ENCODE measurements at places on chromosomes 16 and 17.

DNA sequence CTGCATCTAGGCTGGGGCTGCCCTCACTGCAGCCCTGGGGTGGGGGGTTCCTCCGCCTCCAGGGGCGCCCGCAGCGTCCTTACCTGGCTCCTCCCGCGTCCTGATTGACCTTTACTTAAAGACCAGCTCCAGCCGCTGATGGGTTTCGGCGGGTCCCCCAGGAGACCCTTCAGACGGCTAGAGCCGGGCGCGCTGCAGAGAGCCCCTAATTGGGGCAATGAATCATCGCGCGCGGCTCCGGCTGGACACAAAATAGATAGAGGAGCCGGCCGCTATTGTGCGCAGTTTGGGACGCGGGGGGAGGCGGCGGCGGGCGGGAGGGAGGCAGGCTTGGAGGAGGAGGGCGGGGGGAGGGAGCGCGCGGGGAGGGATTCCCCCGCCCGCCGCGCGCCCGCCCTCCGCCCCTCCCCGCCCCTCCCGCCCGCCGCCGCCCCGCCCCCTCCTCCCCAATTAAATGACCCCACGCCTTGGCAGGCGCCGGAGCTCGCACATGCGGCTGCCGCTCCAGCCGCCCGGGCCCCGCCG is 56.5 kb upstream of the CIBAR2 start:
- DNase-seq: no peak

DNA sequence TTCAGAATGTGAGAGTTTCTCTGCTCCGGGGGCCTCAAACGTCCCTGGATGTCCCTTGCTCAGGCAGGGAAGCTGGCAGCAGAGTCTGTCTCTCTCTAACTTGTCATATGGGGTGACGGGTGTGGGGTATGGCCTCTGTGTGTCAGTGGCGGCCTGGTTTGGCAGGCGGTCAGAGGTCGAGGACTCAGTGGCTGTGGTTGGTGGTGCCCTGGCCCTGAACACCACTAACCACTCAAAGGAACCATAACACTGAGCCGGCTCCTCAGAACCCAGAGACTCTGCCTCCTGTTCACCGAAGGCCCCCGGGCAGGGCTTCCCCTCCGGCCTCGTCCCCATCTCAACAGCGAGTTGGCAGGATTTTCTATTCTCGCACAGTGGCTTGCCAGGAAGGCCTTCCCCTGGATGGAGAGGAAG is 677 bp downstream of the P2RX1 start:
- no peak for DNase-seq

GRCh38 chr16:6375465-6376075 is 957.1 kb upstream of the RBFOX1 start:
- no peak for DNase-seq

- DNase-seq: no peak
Measured at GRCh38 chr16:19843371-19843770, 41.3 kb downstream of the GPRC5B start.

GRCh38 chr17:17156107-17156506 is 50.0 kb downstream of the PLD6 start:
- DNase-seq: no peak

GRCh38 chr16:85180827-85181738 is 68.8 kb upstream of the CIBAR2 start:
- DNase-seq: no peak

DNA sequence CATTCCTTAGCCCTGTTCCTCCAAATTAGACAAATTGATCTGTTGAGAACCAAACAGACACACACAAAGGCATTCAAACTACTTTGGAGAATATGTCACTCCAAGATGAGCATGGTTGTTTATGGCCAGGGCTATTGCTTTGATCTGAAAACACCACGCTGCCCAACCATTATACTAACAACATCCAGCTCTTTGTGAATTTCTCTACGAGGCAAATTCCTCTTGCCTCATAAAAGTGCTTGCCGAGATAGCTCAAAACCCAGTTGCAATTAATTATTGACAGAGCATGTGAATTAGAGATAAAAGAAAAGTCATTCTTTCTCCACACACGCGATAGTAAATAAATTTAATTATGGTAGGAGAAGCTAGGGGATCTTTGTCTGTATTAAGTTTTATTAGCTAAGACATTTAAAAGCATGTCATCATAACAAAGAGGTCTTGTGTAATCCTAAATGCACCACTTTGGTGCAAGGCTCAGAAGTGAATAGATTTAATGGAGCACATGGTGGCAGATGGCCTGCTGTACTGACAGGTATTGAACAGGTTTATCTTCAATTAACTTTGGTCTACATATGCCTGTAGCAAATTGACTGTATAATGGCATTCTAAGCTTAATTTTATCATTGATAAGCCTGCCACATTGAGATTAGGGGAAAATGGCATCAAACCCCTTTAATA is 441.8 kb downstream of the HS3ST4 start:
- no peak for DNase-seq

GRCh38 chr17:7775051-7775450 is 57.5 kb downstream of the DNAH2 start:
- DNase-seq: no peak

DNA sequence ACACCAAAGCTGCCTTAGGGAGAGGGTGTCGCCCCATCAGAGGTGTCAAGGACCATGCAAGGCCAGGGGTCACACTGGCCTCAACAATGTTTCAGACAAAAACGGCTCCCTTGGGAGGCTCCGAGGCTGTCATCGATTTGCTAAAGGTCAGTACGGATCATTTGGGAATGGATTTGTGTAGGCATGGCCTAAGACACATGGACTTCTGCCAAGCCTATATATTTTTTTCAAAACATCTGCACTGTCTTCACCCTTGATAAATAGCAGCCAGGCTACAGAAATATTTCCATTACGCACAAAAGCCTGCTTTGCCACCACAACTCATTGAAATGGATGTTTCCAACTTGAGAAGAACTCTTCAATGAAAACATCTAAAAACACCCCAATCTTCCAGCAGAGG is 10.3 kb downstream of the CUEDC1 start:
- no peak for DNase-seq

DNA sequence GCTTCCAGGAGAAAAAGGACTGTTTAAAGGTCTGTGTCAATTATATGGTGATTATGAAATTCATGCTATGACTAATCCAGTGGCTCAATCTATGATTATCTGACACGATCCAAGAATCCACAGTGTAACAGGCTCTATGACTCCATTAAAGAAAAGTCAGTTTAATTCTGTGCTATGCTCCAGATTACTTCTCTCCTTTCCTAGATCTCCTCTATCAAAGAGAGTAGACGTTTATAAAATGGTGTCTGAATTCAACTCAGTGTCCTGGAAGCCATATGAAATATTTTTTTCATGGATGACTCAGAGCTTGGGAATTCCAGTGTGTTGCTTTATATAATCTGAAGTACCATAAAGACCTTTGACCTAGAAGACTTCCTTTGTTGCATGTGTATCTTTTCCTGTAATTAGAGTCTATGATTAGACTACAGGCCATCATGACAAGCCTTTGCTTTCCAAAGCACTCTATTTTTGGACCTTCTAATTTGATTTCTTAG is 27.0 kb upstream of the NF1 start:
- no peak for DNase-seq

DNA sequence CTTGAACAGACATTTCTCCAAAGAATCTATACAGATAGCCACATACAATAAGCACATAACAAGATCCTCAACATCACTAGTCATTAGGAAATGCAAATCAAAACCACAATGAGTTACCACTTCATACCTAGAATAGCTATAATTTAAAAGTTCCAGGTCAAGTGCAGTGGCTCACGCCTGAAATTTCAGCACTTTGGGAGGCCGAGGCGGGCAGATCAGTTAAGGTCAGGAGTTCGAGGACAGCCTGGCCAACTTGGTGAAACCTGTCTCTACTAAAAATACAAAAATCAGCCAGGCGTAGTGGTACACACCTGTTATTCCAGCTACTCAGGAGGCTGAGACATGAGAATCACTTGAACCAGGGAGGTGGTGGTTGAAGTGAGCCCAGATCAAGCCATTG is 19.9 kb downstream of the RANBP10 start:
- no peak for DNase-seq

DNA sequence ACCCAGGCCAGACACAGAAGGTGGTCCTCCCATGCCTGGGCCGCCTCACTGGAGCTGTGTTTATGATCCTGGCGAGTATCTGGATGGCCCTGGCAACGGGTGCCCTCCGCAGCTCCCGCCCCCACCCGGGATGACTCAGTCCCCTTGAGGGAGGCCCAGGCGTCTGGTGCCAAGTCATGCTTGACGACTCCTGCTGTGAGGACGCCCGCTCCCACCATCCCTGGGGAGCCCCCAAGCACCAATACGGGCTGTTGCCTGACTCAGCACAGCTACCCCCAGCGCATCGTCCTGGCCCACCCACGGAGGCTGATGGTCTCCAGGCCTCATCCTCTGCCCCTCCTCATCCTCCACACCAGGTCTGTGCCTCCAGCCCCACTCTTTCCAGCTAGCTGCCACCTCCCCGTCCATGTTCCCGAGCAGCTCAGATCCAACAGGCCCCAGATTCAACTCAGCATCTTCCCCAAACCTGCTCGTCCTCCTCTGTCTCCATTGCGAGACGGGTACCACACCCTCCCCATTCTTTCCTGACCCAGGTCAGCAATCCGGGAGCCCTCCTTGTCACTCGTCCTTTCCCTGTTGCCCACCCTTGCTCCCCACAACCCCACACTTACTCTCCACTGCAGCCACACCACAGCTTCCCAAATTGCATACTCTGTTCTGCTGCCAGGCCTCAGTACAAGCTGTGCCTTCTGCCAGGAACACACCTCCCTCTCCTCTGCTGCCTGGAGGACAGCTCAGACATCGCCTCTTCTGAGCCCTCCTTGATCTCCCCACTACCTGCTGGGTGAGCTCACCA is 2.6 kb downstream of the CAMKK1 start:
- peak; percentile 18 for DNase-seq

- DNase-seq: peak; percentile 77
Measured at GRCh38 chr17:61410141-61411010, 10.7 kb downstream of the TBX2 start.

- no peak for DNase-seq
Measured at GRCh38 chr17:77320485-77321256, 179.9 kb downstream of the SEC14L1 start.

DNA sequence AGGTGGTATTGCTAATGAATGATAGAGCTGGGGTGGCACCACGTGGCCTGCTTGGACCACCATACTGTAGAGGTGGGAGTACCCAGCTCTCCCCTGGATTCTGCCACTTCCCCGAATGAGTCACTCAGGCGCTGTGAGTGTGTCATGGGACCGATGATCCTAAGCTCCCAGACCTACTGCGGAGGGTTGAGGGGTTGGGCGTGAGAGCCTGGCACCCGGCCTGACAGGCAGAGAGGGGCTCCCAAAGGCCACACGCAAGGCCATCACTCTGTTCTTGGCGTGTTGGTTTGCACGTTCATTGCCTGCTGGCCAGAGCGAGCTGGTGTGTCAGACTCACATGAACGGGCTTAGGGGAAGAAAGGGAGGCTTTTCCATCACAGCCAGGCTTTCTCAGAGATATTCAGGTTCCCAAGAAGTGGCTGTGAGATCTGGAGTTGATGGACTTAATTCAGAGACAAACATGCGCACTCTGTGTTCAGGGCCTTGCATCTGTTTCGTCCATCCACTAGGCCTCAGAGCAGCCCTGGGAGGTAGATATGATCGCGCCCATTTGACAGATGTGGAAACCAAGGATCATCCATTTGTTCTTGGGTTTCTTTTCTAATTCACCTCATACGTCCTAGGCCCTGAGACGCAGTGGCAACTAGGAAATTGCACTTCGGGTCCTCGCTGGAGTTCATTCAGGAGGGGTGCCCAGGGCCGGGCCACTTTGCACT is 41.4 kb downstream of the CMIP start:
- DNase-seq: no peak

DNA sequence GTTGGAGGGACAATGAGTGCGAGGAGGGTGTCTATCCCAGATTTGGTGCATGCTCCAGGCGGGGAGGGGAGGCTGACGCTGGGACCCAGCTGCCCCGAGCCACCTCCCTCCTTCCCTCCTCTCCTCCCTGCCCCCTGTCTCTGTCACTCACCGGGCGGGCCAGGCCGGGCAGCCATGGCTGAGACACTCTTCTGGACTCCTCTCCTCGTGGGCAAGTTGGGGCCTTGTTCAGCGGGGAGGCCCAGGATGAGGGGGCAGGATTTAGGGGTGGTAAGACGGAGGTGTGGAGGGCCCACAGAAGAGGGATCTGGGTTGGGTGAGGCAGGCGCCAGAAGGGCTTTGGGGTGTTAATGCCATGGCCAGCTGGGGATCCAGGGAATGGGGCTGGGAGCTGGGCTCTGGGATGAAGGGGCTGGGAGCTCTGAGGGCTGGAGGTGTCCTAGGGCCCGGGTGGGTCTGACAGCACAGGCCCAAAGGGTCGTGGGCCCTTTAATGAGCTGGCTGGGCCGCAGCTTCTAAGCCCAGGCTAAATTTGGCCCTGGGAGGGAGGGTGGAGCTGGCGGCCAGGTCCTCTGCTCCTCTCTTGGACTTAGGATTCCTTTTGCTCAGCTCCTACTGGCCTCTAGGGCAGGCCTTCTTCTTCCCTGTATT is at the start of gene SGCA:
SGCA (plus strand) TSS at position 139 of the 651 bp plus-strand sequence; CDS start at position 175, 36 bp downstream.
- no peak for DNase-seq

- no peak for DNase-seq
Measured at GRCh38 chr17:8488491-8488890, 52.8 kb downstream of the NDEL1 start.
